ENCODE measurements at places on chromosomes 1 and 21. TPM values are rescaled to one million over a fixed set of nuclear protein-coding genes. Genes with fewer than 3 reads are reported as not detected.

The KMO gene
- total RNA-seq, result 0.21 TPM

GRCh38 chr1:160653620-160654016 lies 6.8 kb upstream of the SLAMF1 start:
- no peaks in the 10 kb centered on the region for H3K27me3 ChIP-seq
- no peak overlapping the region for H3K27ac ChIP-seq
- peaks cover 4% of the 10 kb centered on the region for H3K36me3 ChIP-seq
- peaks cover 72% of the 10 kb centered on the region for H3K4me1 ChIP-seq

The PTPRC gene
- 545 TPM for total RNA-seq

DNA sequence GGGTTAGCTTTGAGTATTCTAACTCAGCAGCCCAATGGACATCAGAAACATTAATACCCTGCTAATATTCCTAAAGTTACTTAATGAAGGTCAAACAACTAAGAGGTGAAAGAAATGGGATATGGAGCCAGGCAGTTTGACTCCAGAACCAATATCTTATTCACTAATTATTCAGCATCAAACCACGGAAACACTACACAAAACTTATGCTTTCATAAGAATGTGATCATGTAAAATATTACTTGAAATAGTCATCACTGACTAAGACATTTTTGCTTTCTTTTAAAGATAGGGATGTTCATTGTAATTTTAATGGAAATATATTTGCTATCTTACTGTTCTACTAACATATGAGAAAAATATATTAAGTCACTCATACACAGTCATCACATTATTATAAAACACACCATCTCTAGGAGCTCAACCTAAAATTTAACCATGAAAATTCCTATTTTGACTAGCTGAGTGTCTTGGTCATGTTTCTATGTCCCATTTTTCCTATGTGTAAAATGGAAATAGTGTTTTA lies 240.9 kb downstream of the KCTD3 start:
- no peaks in the 10 kb centered on the region for H3K27me3 ChIP-seq
- H3K36me3 ChIP-seq, result peaks cover 2% of the 10 kb centered on the region
- H3K4me1 ChIP-seq, result no peaks in the 10 kb centered on the region
- no peak overlapping the region for H3K27ac ChIP-seq

The KCNE1 gene
- total RNA-seq, result 0.37 TPM
